ENCODE measurements at places on chromosomes 5 and 9.

- DNase-seq, result peak; percentile 33
These were observed 353.7 kb downstream of the SLCO4C1 start for GRCh38 chr5:101942321-101942882.

GRCh38 chr9:6631207-6631512 lies 14.4 kb downstream of the GLDC start:
- no peak for DNase-seq

DNA sequence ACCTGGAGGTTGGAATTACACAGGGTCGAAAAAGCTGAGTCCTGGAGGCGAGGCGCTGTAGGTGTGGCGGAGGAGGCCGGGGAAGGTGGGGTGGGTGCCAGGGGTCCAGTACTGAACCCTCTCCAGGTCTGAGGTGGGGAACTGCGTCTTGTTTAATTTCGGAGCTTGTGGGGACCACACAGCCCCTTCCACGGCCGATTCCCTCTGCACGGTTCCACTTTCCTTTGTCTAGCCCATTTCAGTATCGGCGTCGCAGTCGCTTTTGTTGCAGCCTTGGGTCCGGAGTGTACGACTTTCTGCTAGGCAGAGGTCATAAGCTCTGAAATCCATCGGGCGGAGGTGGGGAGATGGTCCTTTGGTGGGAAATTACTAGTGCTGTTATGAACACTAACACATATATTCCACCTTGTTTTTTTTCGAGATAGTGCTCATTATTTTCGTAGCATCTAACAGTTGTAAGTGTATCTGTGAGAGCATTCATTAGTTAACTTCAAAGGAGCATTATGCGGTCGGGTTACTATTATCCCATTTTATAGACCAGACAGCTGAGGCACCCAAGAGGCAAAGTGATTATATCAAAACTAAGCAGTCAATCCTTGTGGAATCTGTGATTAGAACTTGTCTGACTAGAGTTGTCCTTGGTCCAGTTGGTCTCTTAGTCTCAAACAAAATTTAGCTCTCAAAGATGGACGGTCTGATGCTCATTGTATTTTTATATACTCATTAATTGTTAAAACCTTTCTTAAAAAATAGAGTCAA lies 737 bp downstream of the RNF180 start:
- DNase-seq, result peak; percentile 21

- DNase-seq, result no peak
These were observed 14.5 kb downstream of the GABRA6 start for GRCh38 chr5:161700065-161700464.

DNA sequence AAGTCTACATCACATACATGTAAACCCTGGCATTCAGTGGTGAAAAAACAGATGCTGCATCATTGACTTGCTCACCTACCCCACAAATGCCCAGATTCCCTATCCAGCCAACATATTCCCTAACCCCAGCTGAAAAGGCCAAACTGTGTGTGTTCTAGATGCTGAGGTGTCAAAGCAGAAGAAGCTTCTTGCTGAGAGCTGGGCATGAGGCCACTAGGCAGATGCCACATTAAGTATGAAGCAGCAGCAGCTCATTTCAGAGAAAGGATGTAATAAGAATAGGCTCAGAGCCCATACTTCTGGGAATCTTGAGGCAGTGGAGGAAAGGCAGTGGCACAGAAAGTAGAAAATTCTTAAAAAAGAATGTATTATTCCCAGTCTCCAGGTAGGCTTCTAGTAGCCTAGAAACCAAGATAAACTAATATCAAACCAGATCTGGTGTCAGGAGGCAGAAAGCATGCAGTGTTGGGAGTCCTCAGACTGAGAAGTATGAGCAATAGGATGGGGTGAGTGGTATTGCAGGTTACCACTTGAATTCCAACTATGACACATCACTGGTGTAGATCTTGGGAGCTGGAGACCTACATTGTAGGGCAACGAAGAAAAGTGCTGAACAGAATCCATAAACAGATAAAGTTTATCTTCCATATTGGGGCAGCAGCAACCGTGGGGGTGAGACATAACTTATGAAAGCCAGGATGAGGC lies 71.9 kb upstream of the GRHPR start:
- no peak for DNase-seq

GRCh38 chr5:17929171-17929570 lies 294.9 kb downstream of the TAF11L14 start:
- DNase-seq, result no peak

GRCh38 chr5:84433461-84433860 lies 48.8 kb upstream of the EDIL3 start:
- no peak for DNase-seq

GRCh38 chr5:138243794-138244193 lies 30.6 kb downstream of the GFRA3 start:
- no peak for DNase-seq

- no peak for DNase-seq
These were observed 47.7 kb downstream of the MAPKAP1 start for GRCh38 chr9:125659201-125659840.

DNA sequence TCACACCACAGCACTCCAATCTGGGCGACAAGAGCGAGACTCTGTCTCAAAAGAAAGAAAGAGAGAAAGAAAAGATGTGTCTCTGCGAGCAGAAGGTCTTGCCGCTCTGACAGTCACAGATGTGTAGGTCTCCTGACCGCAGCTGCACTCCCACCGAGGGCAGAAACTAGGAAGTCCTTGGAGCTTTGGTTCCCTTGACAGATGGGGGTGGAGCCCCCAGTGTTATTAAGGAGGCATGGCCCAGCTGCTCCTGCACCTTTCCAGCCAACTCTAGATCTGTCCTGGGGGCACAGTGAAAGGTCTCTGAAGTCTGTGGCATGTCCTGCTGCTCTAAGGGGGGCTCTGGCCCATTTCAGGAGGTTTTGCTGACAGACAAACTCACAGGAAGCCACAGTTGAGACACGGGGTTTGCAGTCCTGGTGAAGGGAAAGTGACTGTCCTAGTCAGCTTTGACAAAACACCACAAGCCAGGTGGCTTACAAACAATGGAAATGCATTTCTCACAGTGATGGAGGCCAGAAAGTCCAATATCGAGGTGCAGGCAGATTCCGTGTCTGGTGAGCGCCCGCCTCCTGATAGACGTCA lies 9.0 kb upstream of the DIPK1B start:
- DNase-seq, result no peak

- DNase-seq, result no peak
These were observed 161.2 kb upstream of the PITX1 start for GRCh38 chr5:135195270-135195608.

- DNase-seq, result no peak
These were observed 34.9 kb downstream of the NSA2 start for GRCh38 chr5:74801941-74802340.

DNA sequence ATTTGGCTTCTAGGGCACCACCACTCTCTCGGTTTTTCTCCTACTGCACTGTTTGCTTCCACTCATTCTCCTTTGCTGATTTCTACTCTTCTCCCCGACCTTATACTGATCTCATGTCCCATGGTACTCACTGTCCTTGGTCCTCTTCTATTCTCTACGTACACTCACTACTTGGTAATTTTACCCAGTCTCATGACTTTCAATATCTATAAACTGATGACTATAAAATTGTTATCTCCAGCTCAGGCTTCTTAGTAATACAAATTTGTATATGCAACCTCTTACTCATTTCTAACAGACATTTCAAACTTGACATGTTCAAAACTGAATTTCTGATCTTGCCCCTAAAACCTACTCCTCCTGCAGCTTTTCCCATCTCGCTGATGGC lies 4.1 kb downstream of the RAPGEF6 start:
- DNase-seq, result no peak

- DNase-seq, result no peak
These were observed 65.8 kb downstream of the KCTD16 start for GRCh38 chr5:144236499-144236898.

GRCh38 chr5:76372323-76373054 lies 30.6 kb upstream of the IQGAP2 start:
- peak; percentile 39 for DNase-seq

DNA sequence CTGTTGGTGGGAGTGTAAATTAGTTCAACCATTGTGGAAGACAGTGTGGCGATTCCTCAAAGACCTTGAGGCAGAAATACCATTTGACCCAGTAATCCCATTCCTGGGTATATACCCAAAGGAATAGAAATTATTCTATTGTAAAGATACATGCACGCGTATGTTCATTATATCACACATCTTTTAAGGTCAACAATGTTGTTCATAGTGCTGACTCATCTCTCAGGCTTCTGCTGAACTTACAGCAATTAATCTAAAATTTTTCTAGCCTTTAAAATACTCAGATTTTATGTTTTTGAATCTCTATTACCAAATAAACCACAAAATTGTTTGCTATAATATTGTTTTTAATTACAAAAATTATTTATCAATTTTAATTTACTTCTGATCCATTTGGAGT lies 38.8 kb upstream of the ZNF618 start:
- no peak for DNase-seq

DNA sequence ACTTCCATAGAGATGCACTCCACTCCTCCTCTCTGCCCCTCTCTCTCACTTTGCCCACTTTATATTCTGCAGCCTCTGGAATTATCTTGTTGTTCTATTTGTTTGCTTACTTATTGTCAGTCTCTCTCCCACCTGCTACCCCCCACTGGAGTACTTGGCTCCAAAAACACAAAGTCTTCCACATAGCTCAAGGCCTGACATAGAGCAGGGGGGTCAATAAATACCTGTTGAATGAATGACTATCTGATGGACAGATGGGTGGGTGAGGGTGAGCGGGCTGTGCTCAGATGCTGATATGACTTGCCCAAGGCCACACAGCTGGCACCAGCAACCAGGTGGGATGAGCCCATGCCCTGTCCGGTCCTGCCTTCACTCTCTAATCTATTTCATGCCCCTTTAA lies 13.4 kb upstream of the UNC5A start:
- no peak for DNase-seq

DNA sequence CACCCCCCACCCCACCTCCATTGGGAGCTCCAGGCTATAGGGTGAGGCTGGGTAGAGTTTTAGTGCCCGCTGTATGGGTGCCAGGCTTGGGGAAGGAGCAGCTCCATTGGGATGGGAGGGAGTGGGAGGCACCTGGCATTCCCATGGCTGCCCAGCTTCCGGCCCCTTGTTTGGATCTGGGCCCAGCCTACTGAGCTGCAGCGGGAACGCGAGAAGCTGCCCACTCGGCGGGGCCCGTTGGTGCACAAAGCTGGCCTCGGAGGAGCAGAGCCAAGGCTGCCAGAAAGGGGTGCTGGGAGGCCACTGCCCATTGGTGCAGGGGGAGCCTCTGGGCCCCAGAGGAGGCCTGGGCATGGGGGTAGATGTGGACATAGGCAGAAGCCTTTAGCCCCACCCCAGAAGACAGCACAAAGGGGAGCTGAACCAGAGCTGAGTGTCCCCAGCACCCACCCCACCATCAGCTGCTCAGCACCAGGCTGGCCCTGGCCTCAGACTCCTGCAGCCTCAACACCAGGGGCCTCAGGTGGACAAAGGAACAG lies 4.4 kb downstream of the LCN9 start:
- DNase-seq, result no peak

DNA sequence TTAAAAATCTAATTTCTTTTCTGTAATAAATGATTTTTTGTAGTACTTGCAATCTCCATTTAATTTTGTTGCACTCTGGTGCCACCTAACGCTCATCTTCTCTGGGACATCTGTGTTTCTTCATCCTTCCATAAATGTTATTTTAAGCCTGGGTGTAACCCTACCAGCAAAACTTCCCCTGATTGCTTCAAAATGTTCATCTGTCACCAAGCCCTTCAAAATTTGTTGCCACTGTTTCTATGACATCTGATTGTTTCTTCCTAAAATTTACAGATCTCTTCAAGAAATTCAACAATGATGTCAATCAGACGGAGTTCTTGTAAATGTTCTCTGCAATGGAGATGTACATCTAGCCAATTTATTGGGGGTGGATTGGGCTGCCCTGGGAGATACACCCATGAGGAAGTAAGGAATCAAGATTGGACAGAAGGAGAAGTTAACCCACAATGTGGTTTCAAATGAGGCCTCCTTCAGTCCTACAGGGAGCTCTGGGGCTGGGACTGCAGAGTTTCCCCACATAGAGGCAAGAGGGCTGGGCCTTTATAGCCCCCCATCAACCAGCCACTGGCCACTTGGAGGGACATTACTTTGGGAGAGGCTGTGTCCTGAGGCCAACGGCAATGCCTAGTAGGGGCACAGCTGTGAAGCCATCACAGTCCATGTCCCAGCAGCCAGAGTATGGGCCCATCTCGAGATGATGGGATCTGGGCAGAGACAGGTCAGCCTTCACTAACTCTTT lies 23.3 kb downstream of the MCTP1 start:
- DNase-seq, result peak; percentile 36

DNA sequence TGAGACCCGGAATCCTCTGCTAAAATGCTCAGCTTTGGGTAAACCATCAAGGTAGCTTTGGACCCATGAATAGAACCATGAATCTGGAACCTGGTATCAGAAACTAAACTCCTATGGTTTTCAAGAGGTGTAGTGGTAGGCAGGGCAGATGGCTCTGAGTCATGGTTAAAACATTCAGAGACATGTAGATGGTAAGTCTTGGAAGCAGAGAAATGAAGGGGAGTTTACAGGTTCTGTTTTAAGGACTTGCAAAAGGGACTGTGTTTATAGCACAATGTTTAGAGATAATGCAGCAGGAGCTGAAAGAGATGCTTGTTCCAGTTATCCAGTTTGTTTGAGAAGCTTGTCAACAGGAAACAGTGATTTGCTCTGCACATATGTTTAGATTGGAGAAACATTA lies 36.0 kb upstream of the FBN2 start:
- no peak for DNase-seq

DNA sequence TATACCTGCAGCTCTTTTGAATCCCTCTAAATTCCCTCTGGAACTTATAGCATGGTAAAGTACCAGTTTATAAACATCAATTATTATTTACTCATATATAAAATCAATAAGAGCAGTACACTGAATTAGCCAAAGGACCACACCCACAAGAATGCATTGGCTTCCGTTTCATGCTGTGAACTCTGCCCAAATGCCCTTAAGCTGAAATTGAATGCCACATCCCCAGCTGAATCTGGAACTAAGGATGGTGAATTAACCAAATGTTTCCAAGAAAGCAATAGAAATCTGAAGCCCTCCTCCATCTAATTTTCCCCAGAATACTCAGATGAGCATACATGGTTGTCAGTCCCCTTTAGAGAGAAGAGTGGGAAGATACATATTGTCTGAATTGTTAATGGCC lies 436.4 kb upstream of the FTMT start:
- DNase-seq, result peak; percentile 19

GRCh38 chr5:33702867-33703266 lies 188.9 kb downstream of the ADAMTS12 start:
- DNase-seq, result no peak

DNA sequence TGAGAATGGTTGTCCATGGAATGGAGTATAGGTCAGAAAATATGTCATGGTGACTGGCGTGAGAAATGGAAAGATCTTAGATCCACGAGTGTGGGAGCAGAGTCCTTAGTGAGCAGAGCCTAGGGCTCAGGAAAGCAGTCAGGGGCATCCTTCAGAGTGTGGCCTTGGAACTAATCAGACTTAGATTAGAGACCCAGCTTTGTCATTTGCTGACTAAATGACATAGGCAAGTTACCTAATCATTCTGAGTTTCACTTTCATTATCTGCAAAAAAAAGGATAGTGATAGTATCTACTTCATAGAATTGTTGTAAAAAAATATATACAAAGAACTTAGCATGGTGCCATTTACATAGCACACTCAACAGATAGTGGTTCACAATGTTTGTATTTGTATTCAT lies 24.3 kb upstream of the SLIT3 start:
- no peak for DNase-seq

GRCh38 chr9:77440057-77440456 lies 208.1 kb downstream of the GNA14 start:
- DNase-seq, result no peak

GRCh38 chr5:93622240-93622885 lies 39.3 kb downstream of the NR2F1 start:
- no peak for DNase-seq

Measured in T47D (cell line).